ENCODE measurements at places on chromosomes 11 and 22.

- DNase-seq, result no peak
These were observed 51.1 kb upstream of the LMO2 start for GRCh38 chr11:33942954-33943353.

GRCh38 chr11:113562576-113562975 lies 87.4 kb upstream of the DRD2 start:
- DNase-seq, result no peak

GRCh38 chr11:35016916-35017315 lies 100.5 kb downstream of the PDHX start:
- no peak for DNase-seq

DNA sequence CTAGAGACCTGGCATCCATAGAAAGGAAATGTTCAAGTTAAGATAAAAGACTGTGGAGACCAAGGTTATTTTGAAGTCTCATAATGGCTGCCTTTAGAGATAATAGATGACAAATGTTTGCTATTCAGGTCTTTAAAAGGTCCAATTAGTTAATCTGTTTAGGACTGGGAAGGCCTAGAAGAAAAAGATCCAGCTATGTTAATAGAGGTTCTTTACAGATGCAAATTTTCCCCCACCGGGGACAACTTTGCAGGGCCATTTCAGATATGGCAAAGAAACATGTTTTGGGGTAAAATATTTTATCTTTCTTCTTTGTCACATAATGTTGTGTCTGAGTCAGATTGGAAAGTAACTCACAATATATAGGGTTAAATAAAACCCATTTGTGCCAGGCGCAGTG lies 3.1 kb upstream of the APOBEC3G start:
- DNase-seq, result no peak
